Liver (tissue), 10 donors: ENCODE measurements at places on chromosomes 4 and X. TPM values are rescaled to one million over a fixed set of nuclear protein-coding genes. Genes with fewer than 3 reads are reported as not detected.

DNA sequence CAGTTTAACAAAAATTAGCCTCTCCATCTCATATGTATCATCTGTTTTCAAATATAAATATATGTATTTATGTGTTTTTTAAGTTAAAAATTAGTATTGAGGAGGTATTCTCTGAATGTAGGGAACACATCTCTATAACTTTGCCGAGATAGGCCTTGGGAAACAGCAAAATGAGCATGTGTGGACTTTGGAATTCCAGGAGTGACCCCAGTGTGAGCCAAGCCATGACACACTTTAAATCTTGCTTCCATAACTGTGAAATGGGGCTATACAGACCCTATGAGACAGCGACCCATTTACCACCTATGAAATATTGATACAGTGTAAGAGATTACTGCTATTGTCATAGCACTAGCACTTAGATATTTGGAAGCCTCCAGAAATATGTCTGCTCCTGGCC lies 58.8 kb downstream of the FRMPD4 start:
- no peak for DNase-seq
- no peaks in the 10 kb centered on the region for H3K4me1 ChIP-seq
- H3K27me3 ChIP-seq = no peaks in the 10 kb centered on the region
- no peaks in the 10 kb centered on the region for H3K36me3 ChIP-seq
- H3K27ac ChIP-seq = no peak overlapping the region

- no peak overlapping the region for H3K4me3 ChIP-seq
- H3K36me3 ChIP-seq = no peaks in the 10 kb centered on the region
- DNase-seq = no peak
- no peak overlapping the region for H3K27ac ChIP-seq
- H3K4me1 ChIP-seq = no peaks in the 10 kb centered on the region
- H3K27me3 ChIP-seq = no peaks in the 10 kb centered on the region
Observed at GRCh38 chrX:103413705-103414387, 37.5 kb downstream of the BEX3 start.

DNA sequence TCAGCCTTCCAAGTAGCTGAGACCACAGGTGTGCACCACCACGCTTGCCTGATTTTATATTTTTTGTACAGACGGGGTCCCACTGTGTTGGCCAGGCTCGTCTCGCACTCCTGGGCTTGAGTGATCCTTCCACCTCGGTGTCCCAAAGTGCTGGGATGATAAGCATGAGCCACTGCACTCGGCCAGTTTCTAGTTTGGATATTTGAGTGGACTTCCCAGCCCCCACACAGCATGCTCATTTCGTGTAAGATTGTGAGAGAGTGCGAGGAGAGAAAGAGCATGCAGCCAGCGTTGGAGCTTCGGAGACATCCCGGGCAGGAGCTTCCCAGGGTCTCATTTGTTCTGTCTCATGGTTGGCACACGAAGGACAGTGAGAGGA lies 31.8 kb downstream of the ARSD start:
- H3K36me3 ChIP-seq = no peaks in the 10 kb centered on the region
- H3K27me3 ChIP-seq = no peaks in the 10 kb centered on the region
- peak overlapping the region; percentile 77 for H3K27ac ChIP-seq
- DNase-seq = no peak
- H3K4me1 ChIP-seq = peaks cover 3% of the 10 kb centered on the region

- no peaks in the 10 kb centered on the region for H3K27me3 ChIP-seq
- H3K4me3 ChIP-seq = no peak overlapping the region
- H3K27ac ChIP-seq = no peak overlapping the region
- H3K36me3 ChIP-seq = no peaks in the 10 kb centered on the region
- DNase-seq = no peak
Observed at GRCh38 chr4:64271601-64272081, 137.6 kb downstream of the TECRL start.

- no peak overlapping the region for H3K4me3 ChIP-seq
- DNase-seq = no peak
Observed at GRCh38 chr4:3708611-3709010, 57.6 kb upstream of the ADRA2C start.

GRCh38 chrX:78527818-78528217 lies 131.3 kb downstream of the RTL3 start:
- DNase-seq = no peak
- H3K4me3 ChIP-seq = no peak overlapping the region
- no peak overlapping the region for H3K27ac ChIP-seq
- no peaks in the 10 kb centered on the region for H3K4me1 ChIP-seq

DNA sequence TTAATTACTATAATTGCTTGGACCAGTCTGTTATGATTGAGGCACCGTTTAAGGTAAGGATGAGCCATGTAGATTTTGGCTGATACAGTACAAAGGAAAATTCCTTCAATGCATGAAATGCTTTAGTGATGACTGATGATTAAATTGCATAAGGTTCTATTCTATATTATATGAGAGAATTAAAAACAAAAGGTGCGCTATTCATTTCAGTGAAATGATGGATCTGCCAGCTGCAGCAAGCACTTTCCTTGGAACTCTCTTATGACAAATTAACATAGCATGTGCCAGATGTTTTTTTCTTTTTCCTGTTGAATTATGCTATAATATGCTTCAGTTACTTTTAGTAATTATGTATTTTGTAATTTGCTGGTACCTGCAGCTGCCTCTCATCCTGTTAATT lies 98.5 kb downstream of the JADE1 start:
- no peaks in the 10 kb centered on the region for H3K36me3 ChIP-seq
- no peak overlapping the region for H3K27ac ChIP-seq
- no peaks in the 10 kb centered on the region for H3K27me3 ChIP-seq
- no peak overlapping the region for H3K4me3 ChIP-seq
- no peak for DNase-seq

DNA sequence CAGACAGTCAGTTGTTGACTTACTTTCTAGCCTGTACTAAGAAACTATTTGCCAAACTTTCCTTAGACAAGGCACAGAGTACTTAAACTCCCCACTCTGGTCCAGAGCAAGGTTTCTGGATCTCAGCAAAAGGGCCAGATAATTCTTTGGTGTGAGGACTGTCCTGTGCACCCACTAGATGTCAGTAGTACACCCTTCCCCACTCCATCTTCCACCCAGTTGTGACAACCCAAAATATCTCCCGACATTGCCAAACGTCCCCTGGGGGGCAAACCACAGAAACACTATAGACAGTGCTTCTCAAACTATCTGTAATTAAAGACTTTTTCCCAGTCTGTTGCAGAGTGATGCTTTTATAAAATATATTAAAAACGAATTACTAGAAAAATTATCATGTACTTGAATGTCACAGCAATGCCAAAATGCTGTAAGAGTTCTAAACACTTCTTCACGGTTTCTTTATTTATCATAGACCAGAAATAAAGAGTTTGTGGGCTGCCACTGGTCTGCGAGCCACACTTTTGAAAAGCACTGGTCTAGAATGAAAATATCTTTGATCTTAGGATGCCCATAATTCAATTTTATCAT lies 203.5 kb downstream of the PRDM5 start:
- no peak for DNase-seq
- H3K4me3 ChIP-seq = no peak overlapping the region
- H3K27ac ChIP-seq = no peak overlapping the region

- peak overlapping the region; percentile 49 for H3K27ac ChIP-seq
- peak; percentile 65 for DNase-seq
- H3K4me1 ChIP-seq = peaks cover 27% of the 10 kb centered on the region
- H3K27me3 ChIP-seq = no peaks in the 10 kb centered on the region
- H3K36me3 ChIP-seq = no peaks in the 10 kb centered on the region
Observed at GRCh38 chr4:38177641-38178391, 217.6 kb downstream of the PTTG2 start.

- no peaks in the 10 kb centered on the region for H3K27me3 ChIP-seq
- no peaks in the 10 kb centered on the region for H3K4me1 ChIP-seq
- H3K4me3 ChIP-seq = no peak overlapping the region
- H3K27ac ChIP-seq = no peak overlapping the region
- DNase-seq = peak; percentile 69
Observed at GRCh38 chr4:143773998-143774895, 73.8 kb upstream of the FREM3 start.

TLR1 gene
- 9.5 TPM for total RNA-seq

MAGEA4 gene
- total RNA-seq = not detected

SLITRK4 gene
- total RNA-seq = 0.28 TPM
